ENCODE measurements at places on chromosomes 12 and 14.

DNA sequence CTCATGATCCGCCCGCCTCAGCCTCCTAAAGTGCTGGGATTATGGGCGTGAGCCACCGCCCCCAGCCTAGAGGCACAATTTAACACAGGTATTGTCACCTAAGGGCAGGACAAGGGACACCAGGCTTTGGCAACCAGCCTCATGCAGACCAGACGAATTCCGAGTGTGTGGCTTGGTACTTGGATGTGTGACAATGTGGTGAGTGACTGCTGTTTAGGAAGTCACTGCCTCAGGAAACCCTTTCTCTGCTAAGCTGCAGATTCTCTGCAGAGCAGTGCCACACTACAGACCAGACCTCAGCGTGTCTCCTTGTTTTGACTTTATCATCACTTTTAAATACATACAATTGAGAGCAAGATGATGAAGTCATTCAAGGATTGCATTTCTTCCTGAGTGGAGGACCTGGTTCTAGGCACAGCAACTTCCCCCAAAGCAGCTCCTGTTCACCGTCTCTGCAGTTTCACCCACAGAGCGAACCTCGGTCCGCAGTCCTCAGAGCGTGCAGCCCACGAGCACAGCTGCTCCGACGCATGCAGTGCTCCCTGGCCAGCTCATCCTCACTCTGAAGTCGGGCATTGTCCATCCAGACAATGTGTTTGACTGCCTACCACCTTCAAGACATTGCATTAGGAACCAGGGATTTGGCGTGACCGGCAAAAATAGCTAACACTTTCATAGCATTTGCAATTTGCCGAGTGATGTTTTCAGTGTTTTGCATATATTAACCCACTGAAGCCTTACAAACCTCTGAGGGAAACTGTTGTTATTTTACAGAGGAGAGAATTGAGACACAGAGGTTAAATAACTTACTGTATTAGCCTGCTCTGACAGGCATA lies 235.2 kb downstream of the CHST11 start:
- DNase-seq, result no peak

DNA sequence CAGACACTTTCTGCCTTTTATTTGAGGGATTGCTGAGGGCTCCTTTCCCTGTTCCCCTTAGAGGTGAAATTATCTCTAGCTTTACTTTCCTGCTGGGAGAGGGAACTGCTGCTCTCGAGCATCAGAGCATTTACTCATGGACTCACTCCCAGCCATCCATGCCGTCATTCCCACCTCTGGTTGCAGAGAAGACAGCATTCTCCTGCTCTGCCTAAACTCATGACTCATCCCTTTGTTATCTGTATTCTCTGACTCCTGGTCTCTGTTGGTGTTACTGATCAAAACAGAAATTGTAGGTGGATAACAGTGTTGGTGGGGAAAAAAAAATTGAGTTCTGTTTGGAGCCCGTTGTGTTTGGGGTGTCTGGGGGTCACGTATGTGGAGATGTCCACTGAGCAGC lies 159.3 kb downstream of the TTC8 start:
- DNase-seq, result no peak

DNA sequence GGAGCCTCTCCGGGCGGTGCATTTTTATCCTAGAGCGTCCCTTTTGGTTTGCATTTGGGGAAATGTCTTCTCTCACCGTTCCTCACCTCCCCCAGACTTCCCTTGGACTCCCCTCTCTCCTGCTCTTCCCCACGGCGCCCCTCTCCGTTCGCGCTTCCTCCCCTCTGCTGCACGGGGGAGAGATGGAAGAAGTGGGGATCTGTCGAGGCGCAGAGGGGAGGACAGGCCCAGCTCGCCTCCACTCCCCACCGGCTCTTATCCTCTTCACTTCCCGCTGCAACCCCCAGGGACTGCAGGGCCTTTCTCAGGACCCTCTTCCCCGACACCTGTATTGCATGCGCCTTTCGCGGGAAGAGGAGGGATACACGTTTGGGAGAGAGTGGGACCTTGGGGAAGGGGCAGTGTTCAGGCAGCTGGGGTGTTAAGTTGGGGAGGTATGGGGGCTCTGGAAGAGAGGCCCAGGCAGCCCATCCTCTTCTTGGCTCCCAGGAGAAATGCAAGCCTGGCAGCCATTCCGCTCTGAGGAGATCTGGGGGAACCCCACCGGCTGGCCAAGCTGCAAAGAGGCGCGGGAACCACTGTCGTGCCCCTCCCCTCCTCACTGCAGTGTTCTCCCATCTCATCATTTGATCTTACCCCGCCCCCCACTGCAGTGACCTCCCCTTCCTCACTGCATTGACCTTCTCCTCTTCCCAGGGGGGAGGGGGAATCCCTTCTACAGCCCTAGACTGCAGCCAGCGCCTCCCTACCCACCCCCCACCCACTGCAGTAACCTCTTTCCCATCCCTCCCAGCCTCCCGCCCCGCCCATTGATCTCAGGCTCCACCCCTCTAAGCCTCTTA lies 788 bp downstream of the ENO2 start:
- no peak for DNase-seq

- no peak for DNase-seq
Measured at GRCh38 chr12:19223695-19224094, 94.2 kb downstream of the PLEKHA5 start.

GRCh38 chr12:49098035-49098451 lies 3.4 kb upstream of the DHH start:
- DNase-seq, result no peak

GRCh38 chr14:31819281-31819680 lies 257.8 kb upstream of the ARHGAP5 start:
- no peak for DNase-seq
